ENCODE measurements at places on chromosomes 16 and 17.

DNA sequence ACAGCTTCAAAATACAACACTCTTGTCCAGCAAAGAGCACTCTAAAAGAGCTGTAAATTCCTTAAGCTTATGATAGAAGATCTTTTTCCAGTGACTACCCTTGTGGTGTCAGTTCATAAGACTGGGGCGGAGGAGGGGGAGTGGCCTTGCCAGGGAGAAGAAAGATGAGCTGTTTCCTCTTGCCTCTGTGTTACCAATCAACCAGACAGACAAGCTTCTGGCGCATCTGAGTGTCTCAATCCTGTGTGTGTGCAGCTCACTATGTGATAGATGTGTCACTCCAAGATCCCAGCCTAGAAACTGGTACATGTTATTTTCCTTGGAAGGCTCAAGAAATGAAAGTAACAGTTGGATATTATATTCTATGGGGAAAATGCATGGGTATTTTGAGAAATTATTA is 167.4 kb upstream of the CACNG3 start:
- no peak for DNase-seq

DNA sequence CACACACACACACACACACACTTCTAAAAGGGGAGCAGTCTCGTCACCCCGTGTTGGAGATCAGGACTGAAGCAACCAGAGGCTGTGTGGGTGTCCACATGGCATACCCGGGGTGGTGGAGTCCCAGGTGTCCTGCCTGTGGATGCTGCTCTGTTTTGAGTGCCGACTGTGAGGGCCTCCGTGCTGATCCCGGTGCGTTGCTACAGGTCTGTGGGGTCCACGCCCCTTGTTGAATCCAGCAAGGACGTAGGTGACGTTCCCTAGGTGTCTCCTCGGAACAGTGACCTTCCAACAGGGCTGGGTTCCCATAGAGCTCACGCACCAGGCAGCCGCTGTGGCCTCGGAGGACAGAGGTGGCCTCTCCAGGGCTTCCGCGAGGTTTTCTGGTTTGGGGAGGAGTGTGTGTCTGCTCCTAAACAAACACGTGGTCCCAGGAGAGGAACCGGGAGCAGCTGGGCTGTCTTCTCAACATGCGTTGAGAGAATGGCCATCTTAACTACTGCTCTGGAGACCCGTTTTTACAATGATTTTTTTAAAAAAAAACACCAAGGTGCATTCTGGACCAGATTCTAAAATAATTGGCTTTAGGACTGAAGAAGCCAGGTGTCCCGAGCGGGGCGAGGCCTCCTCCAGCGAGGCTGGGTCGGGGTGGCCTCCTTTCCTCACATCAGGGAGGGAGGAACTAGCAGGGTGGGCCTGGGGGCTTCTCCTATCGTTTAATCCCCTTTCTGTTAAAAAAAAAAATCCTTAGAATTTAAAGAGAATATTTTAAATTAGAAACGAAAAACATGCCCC is 100.6 kb upstream of the ZNF750 start:
- no peak for DNase-seq

- no peak for DNase-seq
Observed at GRCh38 chr17:5630434-5630833, 46.1 kb upstream of the NLRP1 start.

GRCh38 chr16:27969574-27969973 is 93.9 kb downstream of the GSG1L start:
- no peak for DNase-seq

- no peak for DNase-seq
Observed at GRCh38 chr17:31398381-31399311, 7.2 kb downstream of the RAB11FIP4 start.

GRCh38 chr17:61245706-61246135 is 153.9 kb upstream of the TBX2 start:
- DNase-seq: no peak

- DNase-seq: peak; percentile 30
Observed at GRCh38 chr17:69050999-69051775, 9.5 kb downstream of the ABCA9 start.

DNA sequence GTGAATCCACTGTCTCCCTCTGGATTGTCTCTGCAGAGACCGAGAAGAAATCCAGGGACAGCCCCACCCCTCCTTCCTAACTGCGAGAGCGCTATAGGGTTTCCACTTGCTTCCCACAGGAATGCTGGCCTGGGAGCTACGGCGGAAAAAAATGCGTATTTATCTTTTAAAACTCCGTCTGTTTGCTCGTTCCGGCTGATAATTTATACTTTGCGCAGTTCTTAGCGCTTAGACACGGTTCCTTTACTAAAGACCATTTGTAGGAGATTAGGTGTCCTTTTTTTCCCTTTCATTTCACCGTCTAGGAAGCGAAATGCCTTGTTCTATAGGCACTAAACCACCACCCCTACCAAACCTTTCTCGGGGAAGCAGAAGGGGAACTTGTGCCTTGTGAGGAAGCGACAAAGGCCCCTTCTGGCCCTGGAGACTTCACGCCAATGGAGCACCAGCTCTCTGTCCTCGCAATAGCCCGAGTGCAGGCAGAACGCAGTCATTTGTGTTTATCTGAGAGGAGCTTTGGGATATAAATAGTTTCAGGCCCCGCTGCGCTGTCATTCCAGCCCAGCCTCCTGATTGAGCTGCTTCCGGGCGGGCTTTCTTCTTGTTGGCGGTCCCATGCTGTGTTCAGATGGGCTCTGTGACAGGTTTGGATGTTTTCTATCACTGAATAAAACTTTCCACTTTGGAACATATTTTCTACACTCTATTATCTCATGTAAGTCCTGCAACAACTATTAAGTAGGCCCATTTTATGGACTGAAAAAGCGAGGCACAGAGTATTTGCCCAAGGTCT is 791 bp upstream of the SUPT4H1 start:
- DNase-seq: no peak
